ENCODE measurements at places on chromosomes 3 and 15.
A peak's percentile ranks its signal among the peaks of the same experiment; 100 is the strongest.

DNA sequence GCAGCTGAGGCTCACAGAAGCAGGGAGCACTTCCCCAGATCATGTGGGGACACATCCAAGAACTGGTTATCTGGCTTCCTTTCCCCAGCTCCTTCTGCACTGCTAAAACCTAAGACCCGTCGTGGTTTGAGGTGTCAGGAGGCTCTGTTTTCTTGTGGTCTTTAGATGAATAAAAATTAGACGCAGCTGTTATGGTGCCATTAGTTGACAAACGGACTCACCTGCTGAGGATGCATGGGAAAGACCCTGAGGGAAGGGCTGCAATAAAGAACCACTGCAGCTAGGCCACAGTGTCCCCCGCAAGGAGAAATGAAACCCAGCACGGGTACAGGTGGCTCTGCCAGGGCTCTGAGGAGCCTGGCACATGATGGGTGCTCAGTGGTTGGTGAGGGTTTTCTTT is 99.4 kb downstream of the IQSEC1 start:
- no peak for DNase-seq

DNA sequence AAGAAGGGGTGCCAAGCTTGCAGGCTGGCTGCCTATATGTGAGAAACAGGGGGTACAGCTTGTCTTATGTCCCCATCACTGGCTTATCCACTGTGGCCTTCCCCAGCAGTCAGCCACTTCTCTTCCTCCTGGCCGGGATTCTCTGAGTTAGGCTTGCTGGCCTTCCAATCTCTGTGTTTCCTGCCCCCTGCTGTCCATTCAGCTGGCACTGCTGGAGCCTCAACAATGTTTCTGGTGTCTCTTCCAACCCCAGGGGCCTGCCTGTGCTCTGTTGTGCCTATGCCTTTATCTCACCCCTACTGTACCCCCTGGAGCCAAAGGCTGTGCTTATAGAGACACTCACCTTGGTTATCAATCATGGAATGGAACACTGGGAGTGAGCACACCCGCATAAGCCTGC is 36.5 kb downstream of the ANAPC13 start:
- DNase-seq: peak; percentile 54

DNA sequence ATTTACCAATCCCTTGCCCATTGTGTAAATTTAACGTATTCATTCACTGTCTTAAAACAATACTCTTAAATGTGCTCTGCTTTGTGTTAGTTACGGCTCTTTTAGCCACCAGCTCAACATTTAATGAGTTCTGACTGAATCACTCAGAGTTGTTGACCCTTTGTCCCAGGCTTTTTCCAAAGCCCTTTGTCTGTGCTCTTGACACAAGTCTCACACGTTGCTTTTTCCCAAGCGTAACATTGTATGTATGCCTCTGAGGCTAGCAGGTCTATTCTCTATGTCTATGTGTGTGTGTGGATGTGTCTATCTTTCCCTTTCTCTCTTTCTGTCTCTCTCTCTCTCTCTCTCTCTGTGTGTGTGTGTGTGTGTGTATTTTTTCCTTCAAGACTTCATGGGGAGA is 435.4 kb upstream of the GOLIM4 start:
- DNase-seq: no peak

DNA sequence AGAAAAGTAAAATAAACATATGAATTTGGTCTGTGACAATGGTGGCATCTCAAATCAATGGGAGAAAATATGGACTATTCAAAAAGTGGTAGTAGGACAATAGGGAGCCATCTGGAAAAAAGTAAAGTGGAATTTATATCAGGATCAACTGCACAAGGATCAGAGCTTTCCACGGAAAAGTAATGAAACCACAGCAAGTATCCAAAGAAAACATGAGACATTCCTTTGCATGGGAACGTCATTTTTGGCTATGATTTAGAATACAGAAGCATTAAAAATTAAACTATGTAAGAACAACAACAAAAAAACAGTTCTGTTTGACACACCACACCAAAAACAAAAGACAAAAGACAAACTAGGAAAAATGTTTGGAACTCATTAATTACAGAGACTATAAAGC is 18.7 kb downstream of the CRBN start:
- no peak for DNase-seq

GRCh38 chr3:186932281-186933181 is 2.2 kb downstream of the ST6GAL1 start:
- DNase-seq: no peak

DNA sequence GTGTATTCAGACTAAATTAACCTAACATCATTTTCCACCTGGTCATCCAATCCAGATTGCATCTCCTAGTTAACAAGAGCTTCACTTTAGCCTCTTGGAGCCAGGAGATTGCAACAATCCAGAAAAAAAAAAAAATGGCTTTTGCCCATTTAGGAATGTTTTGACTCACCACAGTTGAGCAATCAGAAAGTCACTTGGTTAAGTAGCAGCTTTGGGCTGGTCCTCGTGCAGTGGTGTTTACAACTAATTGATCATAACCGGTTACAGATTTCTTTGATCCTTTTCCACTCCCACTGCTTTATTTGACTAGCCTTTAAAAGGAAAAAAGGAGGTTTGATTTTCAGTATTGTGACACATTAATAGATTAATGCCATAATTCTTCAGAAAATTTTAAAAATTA is 688.8 kb upstream of the CCDC54 start:
- peak; percentile 92 for DNase-seq

- DNase-seq: peak; percentile 37
Observed at GRCh38 chr15:81947548-81947947, 98.3 kb downstream of the MEX3B start.

- peak; percentile 44 for DNase-seq
Observed at GRCh38 chr3:100941041-100941440, 52.2 kb downstream of the ABI3BP start.

GRCh38 chr3:52535411-52536111 is 844 bp upstream of the UQCC5 start:
- no peak for DNase-seq

DNA sequence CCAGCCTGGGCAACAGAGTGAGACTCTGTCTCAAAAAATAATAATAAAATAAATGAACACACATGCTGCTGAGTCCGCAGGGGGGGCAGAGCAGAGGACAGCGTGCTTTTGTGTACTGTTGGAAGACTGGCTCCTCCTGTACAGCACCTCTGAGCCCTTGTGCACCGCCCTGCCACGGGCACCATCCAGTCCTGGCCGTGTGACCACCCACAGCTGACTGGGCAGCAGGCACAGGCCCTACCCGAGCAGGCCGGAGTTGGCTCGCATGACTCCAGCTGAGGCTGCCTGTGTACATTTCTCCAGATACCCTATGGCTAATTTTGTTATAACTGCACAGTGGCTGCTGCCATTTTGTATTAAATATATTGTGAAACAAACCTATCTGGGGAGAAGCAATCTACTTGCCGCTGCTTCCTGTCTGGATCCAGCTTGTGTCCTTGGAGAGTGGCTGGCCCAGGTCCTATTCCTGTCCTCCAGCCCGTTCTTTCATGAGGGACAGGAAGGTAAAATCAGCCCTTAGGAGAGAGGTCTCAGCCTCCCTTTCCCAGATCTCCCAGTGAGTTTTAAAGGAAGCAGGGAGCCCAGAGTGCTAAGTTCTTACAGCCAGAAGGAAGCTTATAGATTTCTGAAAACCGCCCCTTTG is 14.6 kb downstream of the IVD start:
- no peak for DNase-seq

DNA sequence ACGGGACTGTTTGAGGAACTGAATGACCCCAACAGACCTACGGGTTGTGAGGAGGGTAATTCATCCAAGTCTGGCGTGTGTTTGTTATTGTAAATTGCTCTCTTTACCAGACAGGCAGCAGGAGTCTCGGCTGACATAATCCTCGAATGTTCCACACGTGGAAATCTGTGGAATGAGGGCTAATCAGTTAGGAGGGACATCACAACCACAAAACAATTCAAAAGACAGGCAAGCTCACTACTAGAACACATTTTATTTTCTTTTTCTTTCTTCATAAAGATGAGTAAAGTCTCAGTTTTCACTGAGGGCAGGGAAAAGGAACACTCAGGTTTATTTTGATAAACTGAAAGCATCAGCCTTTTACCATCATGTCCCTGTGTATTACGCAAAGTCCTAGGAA is 53.8 kb downstream of the GRK7 start:
- peak; percentile 43 for DNase-seq

Measured in fibroblast of gingiva (primary cell).